ENCODE measurements at places on chromosomes 6 and 20.

- DNase-seq: no peak
Observed at GRCh38 chr6:76247527-76247926, 175.1 kb upstream of the IMPG1 start.

DNA sequence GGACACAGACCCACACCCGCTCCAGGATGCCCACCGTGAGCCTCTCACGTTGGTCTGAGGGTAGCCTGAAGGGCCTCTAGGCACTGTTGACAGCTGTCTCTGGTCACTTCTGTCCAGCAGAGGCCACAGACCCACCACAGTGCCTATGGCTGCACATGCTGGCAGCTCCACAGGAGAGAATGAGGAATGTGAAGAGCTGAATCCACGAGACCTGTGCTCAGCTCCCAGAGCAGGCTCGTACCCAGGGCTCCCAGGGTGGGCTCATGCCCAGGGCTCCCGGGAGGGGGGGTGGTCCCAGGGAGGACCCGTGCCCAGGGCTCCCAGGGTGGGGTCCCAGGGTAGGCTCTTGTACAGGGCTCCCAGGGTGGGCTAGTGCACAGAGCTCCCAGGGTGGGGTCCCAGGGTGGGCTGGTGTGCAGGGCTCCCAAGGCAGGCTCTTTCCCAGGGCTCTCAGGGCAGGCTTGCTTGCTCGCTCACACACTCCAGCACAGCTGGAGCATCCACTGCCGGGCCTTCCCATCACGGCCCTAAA lies 201.0 kb downstream of the SYNDIG1 start:
- no peak for DNase-seq

- no peak for DNase-seq
Observed at GRCh38 chr20:24102749-24103333, 114.3 kb upstream of the GGTLC1 start.

DNA sequence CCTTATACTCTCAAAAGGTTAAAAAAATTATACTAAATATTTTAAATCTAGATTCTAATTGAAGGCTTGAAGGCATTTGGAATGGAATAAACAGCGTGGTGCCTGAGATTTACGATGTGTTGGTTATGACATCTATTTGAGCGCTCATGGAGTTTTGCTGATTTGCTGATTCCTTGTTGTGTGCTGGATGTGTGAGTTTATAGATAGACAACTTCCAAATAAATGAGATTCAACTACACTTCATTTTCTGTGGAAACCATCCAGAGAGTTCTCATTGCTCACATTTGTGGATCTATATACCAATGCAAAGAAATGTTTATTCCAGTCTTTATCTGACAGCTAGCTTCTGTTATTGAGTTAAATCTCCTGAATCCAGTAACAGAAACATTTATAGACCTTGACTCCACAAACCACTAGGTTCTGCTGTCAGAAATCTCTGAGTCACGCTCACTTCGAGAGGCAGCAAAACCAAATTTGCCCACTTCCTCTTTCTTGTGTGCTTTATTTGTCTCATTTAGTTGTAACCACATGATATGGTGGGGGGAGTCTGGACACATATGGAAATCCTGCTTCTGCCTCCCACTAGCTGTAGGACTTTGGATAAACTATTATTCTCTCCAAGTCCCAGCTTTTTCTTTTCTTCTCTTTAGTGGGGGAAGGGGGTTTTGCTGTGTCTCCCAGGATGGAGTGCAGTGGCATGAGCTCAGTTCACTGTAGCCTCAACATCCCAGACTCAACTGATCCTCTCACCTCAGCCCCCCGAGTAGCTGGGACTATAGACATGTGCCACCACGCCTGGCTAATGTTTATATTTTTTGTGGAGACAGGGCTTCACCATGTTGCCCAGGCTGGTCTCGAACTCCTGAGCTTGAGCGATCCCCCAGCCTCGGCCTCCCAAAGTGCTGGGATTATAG lies 54.5 kb downstream of the IPCEF1 start:
- no peak for DNase-seq

Data from NCI-H1105 (cell line).